ENCODE measurements at places on chromosomes 1 and 21. TPM values are rescaled to one million over a fixed set of nuclear protein-coding genes. Genes with fewer than 3 reads are reported as not detected.

DNA sequence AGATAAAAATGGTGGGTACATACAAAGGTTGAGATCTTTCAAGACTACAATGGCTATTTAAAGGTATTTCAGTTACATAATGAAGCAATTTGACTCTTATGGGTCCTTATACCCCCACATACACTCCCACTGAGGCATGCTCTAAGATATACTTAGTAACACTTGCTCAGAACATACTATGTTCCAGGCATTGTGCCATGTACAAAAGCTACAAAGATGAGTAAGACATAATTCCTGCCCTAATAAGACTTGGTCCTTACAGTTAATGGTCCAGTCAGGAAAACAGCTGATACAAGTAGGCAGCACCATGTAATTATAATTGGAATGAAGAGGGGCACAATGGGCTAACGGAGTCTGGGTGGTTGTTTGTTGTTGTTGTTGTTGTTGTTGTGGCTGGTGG lies 166.7 kb upstream of the BEND5 start:
- no peak overlapping the region for H3K4me3 ChIP-seq
- H3K27me3 ChIP-seq, result peaks cover 2% of the 10 kb centered on the region
- no peaks in the 10 kb centered on the region for H3K36me3 ChIP-seq
- peaks cover 19% of the 10 kb centered on the region for H3K4me1 ChIP-seq

NBPF10 gene
- total RNA-seq, result 0.25 TPM

- H3K4me3 ChIP-seq, result peak overlapping the region; percentile 99
- H3K4me1 ChIP-seq, result peaks cover 21% of the 10 kb centered on the region
- peaks cover 9% of the 10 kb centered on the region for H3K27me3 ChIP-seq
- peak overlapping the region; percentile 100 for H3K27ac ChIP-seq
Measured at GRCh38 chr1:93448292-93448982, 519 bp downstream of the FNBP1L start.

GRCh38 chr1:1359664-1360468 lies 1.5 kb upstream of the MXRA8 start:
- DNase-seq, result peak; percentile 29
- H3K27me3 ChIP-seq, result peaks cover 8% of the 10 kb centered on the region
- no peaks in the 10 kb centered on the region for H3K36me3 ChIP-seq
- H3K27ac ChIP-seq, result no peak overlapping the region

DNA sequence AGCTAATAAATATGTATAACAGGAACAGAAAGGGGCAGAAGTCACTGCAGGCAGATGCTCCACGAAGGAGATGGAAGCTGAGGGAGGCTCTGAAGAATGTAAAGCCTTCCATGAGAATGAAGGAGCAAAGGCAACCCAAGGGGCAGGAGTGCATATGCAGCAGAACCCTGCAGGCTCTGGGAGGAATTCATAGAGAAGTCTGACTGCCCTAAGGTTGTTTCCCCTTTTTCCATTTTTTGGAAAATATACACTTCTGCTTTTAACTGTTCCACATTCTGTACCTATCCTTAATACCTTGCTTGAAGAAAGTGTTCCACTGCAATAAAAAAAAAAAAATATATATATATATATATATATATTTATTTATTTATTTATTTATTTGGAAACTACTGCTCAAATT lies 69.6 kb downstream of the CD34 start:
- peaks cover 2% of the 10 kb centered on the region for H3K27me3 ChIP-seq
- H3K36me3 ChIP-seq, result no peaks in the 10 kb centered on the region
- no peak overlapping the region for H3K27ac ChIP-seq
- H3K4me3 ChIP-seq, result no peak overlapping the region

TMPRSS15 gene
- not detected for total RNA-seq

GRCh38 chr1:47976267-47976666 lies 20.9 kb downstream of the TRABD2B start:
- no peak overlapping the region for H3K4me3 ChIP-seq
- DNase-seq, result no peak
- H3K4me1 ChIP-seq, result no peaks in the 10 kb centered on the region
- H3K27me3 ChIP-seq, result peaks cover 6% of the 10 kb centered on the region
